Left ventricle myocardium superior (tissue), 1 donor: ENCODE measurements at places on chromosomes 6 and 20.

DNA sequence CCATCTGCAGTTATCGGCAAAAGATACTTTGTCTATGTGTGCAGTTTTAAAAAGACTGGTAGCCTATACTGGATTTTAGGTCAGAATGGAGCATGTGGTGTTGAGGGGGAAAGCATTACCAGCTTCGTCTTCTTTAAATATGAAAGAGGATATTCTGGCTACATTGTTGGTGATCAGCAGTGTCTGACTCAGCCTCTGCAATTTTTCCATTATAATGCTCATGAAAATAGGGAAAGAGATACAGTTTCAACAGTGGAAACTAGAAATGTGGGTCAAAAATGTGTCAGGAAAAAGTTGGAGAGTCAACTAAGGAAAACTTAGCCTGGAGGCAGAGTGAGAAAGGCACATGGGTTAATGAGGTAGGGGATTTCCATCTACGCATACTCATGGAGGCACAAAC is 45.2 kb downstream of the HDGFL1 start:
- no peak for DNase-seq

GRCh38 chr6:17635568-17635967 is 35.5 kb downstream of the FAM8A1 start:
- no peak for DNase-seq

- DNase-seq = peak; percentile 73
Measured at GRCh38 chr20:40493071-40493470, 196.0 kb downstream of the MAFB start.

DNA sequence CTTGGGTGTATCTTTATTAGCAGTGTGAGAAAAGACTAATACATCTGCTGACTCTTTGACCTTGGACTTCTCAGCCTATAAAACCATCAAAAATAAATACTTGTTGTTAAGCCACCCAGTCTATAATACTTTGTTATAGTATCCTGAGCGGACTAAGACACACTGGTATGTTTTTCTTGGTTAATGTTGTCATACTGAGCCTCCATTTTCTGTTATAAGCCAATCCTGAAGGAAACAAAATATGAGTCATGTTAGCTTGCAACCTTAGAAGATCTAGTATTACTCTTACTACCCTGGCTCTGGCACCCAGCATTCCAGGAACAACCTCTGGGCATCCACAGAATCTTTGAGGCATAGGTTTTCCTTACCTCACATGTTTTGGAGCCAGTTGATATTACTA is 307.2 kb downstream of the FRK start:
- DNase-seq = no peak

DNA sequence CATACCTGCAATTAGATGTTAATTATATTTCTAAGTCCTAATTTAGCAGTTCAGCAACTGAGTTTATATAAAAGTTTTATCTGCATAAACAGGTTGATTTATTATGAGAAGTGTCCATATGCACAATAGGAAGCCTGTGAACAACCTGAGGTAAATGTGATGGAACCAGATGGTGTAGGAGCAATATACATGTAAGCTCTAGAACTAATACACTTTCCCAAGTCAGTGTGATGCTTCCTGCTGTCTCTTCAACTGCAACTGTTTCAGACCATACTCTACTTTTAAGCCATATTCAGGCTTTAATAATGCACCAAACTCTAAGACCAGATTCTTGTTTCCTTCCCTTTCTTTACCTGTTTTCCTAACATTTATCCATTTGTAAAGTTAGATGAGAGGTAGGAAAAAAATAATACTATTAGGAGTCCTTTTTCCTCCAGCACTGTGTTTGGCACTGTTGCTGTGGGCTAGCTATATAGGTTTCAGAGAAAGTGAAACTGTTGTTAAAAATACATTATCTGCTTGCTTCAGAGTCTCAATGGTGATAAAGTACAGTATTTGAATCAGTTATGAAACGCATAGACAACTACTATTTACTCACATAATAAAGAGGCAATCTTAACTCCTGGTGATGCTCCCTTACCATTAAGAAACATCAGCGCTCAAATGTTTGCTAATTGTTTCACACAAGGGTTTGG is 1009.3 kb downstream of the GRIK2 start:
- DNase-seq = no peak

DNA sequence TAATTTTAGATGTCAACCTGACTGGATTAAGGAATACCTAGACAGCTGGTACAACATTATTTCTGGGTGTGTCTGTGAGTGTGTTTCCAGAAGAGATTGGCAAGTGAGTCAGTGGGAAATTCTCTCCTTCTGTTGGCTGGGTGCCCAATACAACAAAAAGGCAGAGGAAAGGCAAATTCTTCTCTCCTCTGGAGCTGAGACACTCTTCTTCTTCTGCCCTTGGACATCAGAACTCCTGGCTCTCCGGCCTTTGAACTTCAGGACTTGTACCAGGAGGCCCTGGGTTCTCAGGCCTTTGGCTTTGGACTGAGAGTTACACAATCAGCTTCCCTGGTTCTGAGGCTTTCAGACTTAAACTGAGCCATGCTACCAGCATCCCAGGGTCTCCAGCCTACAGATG is 7.8 kb upstream of the BTN3A1 start:
- no peak for DNase-seq

- no peak for DNase-seq
Measured at GRCh38 chr20:37137547-37137946, 41.6 kb upstream of the RPN2 start.

GRCh38 chr6:77010931-77011542 is 452.3 kb downstream of the HTR1B start:
- DNase-seq = no peak

- DNase-seq = peak; percentile 35
Measured at GRCh38 chr6:150263765-150264404, 104.9 kb upstream of the IYD start.

- DNase-seq = no peak
Measured at GRCh38 chr20:44736170-44737021, 9.3 kb upstream of the KCNK15 start.

GRCh38 chr6:119669221-119669620 is 319.7 kb upstream of the MAN1A1 start:
- no peak for DNase-seq

GRCh38 chr6:3183066-3183465 is 25.7 kb upstream of the TUBB2A start:
- no peak for DNase-seq

- no peak for DNase-seq
Measured at GRCh38 chr6:56528412-56528841, 114.3 kb downstream of the DST start.
